Left lobe of liver (tissue), 2 donors: ENCODE measurements at places on chromosomes 2 and 18. TPM values are rescaled to one million over a fixed set of nuclear protein-coding genes. Genes with fewer than 3 reads are reported as not detected.

The ASTL gene
- total RNA-seq: not detected

The TTN gene
- total RNA-seq: 1.1 TPM

The SLC66A2 gene
- total RNA-seq: 140 TPM

The POTEI gene
- not detected for total RNA-seq

The CCDC141 gene
- 0.38 TPM for total RNA-seq

The FAM161A gene
- total RNA-seq: 0.75 TPM

The SNTG2 gene
- not detected for total RNA-seq

The C18orf54 gene
- 0.35 TPM for total RNA-seq

The PLB1 gene
- 0.45 TPM for total RNA-seq

The CNGA3 gene
- total RNA-seq: not detected

The GCA gene
- total RNA-seq: 7.3 TPM

The RAPGEF4 gene
- 12.8 TPM for total RNA-seq

The UGT1A8 gene
- 0.13 TPM for total RNA-seq

The ACADL gene
- total RNA-seq: 26.8 TPM

The CDCA7 gene
- 0.25 TPM for total RNA-seq

The IHH gene
- 4.9 TPM for total RNA-seq

The PLCL1 gene
- 0.23 TPM for total RNA-seq

The PCARE gene
- total RNA-seq: not detected

The DPP10 gene
- 0.33 TPM for total RNA-seq

The CKAP2L gene
- 0.08 TPM for total RNA-seq

The IL36B gene
- not detected for total RNA-seq

The TFPI gene
- 144 TPM for total RNA-seq

The REG3G gene
- 0.53 TPM for total RNA-seq

The SUMO1 gene
- 46.4 TPM for total RNA-seq

The RRM2 gene
- total RNA-seq: 2.7 TPM

The ALPG gene
- not detected for total RNA-seq

The LAMA1 gene
- 0.33 TPM for total RNA-seq

The TCF4 gene
- 8.7 TPM for total RNA-seq

The ST3GAL5 gene
- 12.8 TPM for total RNA-seq

The REG3A gene
- 0.45 TPM for total RNA-seq

The CRYGD gene
- total RNA-seq: not detected

The PLCD4 gene
- 0.43 TPM for total RNA-seq

The GALNT3 gene
- 1.1 TPM for total RNA-seq

The GAD1 gene
- not detected for total RNA-seq

The RAB11FIP5 gene
- 6.0 TPM for total RNA-seq

The MDH1B gene
- total RNA-seq: 0.28 TPM

The NYAP2 gene
- total RNA-seq: not detected

The TCF7L1 gene
- 5.7 TPM for total RNA-seq

The DPYSL5 gene
- total RNA-seq: not detected
